ENCODE measurements at places on chromosomes 12 and 14.

GRCh38 chr14:54108481-54109471 is 152.2 kb upstream of the BMP4 start:
- DNase-seq, result no peak

DNA sequence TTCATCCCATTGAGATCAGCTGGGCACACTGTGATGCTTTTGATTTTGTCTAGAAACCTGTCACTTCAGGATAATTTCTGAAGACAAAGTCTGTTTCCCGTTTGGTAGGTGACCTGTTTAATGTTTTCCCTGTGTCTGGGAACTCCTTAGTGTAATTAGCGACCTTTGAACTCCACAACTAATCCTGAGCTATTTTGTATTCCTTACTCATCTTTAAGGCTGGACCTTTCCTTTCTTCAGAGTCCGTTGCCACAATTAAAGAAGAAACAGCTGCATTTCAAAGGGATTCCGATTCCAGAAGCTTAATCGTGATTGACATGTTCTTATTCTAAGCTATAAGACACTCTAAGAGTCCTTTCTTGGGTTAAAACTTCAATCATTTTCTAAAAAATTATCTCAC is 22.0 kb downstream of the AP5M1 start:
- no peak for DNase-seq

DNA sequence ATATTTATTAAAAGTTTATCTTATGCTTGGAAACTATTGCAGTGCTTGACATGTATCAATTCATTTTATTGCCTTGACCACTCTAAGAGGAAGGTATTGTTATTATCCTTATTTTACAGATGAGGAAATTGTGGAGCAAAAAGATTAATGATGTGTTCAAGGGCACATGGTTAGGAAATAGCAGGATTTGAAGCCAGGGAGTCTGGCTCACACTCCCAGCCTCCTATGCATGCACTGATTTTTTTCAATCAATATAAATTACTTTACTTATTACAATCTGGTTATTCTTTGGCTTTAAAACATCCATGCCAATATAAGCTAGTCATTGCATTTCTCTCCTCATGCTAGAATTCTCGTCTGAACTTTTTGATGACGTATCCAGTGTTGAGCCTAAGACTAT is 94.2 kb upstream of the TBX5 start:
- DNase-seq, result no peak

- DNase-seq, result no peak
These were observed 178.0 kb upstream of the CAND1 start for GRCh38 chr12:67091204-67091603.

DNA sequence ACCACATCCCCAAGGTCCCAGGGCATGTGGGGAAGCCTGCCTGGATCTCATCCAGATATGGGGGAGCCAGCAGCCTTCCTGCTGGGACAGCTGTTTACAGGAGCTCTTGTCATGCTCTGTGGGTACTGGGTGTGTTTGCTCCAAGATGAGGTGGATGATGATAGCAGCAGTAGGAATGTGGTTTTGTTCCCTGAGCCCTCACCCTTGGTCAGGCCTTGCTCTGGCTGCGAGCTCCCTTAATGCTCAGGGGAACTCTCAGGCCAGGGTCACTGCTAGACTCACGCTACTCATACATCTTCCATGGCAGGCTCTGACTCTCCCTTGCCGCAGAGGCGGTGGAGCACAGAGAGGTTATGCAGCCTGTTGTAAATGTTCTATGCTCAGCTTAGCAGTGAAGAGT is 990.3 kb downstream of the AACS start:
- DNase-seq, result no peak

GRCh38 chr14:63436286-63437098 is 106.7 kb downstream of the PPP2R5E start:
- no peak for DNase-seq

- no peak for DNase-seq
These were observed 59.7 kb downstream of the PLXNC1 start for GRCh38 chr12:94207849-94208621.

- peak; percentile 65 for DNase-seq
These were observed at the start of gene SLC8A3 for GRCh38 chr14:70188659-70189455. TSS of gene SLC8A3 (minus strand) at chr14:70188951. CDS start at chr14:70168422, 20,529 bp downstream.

DNA sequence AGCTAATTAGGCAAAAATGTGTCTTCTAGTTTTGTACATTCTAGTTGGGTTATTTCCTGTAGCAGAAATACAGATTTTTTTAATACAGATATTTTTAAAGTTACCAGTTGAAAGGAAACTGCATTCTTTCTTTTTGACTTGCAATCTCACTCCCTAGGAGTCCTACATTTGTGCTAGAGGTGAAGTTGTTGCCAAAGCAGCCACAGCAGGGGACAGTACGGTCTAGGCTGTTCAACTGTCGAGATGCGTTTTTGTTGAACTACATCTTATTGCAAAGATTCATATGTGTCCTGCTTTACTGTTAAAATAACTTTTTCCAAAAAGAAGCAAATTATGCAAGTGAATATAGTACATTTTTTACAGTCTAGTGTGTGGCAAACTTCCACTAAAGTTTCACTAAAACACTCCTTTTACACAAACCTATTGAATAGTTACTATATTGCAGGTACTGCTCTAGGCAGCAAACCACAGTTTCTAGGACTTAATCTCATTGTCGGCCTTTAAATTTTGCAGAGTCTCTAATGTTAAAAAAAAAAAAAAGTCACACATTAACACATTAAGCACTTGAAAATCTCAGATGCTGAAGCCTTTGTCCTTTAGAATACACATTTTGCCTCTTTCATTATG is 30.2 kb upstream of the SRGAP1 start:
- DNase-seq, result peak; percentile 20

GRCh38 chr14:74733221-74733620 is 20.3 kb downstream of the FCF1 start:
- DNase-seq, result no peak

GRCh38 chr12:13114251-13115052 is 11.0 kb upstream of the GSG1 start:
- DNase-seq, result no peak

DNA sequence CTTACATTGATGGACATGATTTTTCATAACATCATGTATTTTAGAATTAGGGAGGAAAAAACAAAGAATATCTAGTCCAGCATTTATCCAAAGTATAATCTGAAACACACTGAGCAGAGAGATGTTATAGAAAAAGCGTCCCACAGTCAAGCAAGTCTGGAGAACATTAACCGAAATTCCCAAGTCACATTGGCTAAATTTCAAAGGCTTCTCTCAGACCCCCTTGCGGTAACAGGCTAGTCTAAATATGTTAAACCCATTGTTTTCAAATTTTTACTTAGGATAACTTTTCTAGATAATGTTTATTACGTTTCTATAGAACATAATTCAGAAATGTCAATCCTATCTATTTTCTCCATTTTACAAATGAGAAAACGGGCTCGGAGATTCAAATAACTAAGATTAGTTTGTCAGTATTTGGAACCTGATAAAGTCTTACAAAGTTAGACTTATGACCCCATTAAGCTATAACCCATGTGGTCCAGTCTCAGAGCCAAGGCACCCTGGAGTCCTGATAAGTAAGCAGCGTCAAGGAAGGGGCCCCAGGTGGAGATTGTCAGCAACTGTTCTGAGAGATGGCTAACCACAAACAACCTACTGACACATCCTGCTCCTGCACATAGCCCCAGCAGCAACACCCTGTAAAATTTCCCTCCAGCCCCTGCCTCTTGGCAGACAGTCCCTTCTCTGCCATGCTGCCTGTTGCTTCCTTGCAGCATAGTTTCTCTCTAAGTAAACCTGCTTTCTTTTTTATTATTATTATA is 220.6 kb upstream of the TMEM260 start:
- DNase-seq, result no peak

GRCh38 chr12:18849761-18850160 is 111.8 kb downstream of the CAPZA3 start:
- DNase-seq, result no peak

- DNase-seq, result peak; percentile 91
These were observed 12.9 kb upstream of the TUBA1A start for GRCh38 chr12:49201595-49202295.

DNA sequence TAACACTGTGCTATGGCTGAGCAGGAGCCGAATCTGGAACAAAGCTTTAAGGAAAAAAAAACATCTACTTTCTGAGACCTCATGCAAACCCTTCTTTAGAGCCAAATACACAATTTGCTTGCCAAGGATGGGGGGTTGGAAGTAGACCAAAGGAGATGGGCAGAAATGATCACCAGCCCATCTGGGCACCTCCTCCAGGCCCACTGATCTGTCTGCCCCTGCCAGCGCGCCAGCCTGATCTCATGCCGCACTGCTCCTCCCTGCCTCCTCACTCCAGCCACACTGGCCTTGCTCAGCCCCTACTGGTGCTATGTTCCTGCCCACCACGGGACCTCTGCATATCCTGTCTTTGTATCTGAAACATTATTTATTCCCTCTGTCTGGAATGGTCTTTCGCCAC is 24.8 kb upstream of the RAB35 start:
- no peak for DNase-seq
